ENCODE measurements at places on chromosomes 1 and 21. TPM values are rescaled to one million over a fixed set of nuclear protein-coding genes. Genes with fewer than 3 reads are reported as not detected.

GCSAML gene
- not detected for total RNA-seq

KRTAP19-3 gene
- total RNA-seq = not detected

OLIG2 gene
- not detected for total RNA-seq

SPRR3 gene
- total RNA-seq = not detected

PLXNA2 gene
- total RNA-seq = 5.8 TPM

CCDC185 gene
- 0.17 TPM for total RNA-seq

SLC22A15 gene
- 3.5 TPM for total RNA-seq

EPHA10 gene
- total RNA-seq = 0.05 TPM

CHI3L1 gene
- 0.69 TPM for total RNA-seq
